ENCODE measurements at places on chromosomes 4 and X.

DNA sequence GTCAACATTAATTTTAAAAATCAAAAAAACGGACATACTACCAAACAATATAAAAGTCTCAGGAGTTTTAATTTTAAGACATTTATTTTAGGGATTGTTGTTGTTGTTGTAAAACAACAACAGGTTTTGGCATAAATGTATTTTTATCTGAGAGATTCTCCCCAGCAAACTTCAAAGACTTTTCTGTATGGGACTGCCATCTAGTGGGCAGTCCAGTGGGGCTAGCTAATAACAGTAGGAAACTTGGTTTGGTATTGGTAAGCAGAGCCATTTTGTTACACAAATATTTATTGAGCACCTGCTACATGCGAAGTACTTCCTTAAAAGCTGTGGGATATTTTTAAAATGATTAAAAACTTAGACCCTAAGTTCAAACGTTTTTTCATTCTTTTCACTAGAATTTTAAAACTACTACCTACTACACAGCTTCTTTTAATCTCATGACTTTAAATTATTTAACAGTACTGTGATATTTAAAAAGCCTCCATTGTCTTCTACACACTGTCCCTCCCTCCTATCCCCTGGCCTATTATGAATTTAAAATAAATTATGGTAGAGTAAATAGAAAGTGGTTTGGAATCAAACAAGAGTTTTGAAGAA is 1028.4 kb upstream of the INTU start:
- peak; percentile 21 for DNase-seq

- DNase-seq, result no peak
These were observed 15.2 kb upstream of the ZIC3 start for GRCh38 chrX:137550665-137551261.

DNA sequence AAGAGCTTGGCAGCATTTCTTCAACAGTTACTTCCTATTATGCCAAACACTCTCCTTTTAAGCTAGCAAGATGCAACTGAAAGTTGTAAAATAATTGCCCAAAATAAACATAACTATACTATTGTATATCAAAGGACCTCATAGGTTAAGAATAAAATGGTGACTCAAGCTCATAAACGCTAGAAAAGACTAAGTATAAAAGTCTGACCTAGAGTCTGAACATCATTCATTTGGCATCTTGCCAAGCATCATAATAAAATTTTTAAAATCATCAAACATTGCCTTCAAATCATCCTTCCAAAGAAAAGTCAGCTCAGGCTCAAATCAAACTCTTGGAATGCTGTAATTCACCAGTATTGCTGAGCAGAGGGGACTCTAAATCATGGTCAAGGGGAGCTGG is 281.2 kb downstream of the QDPR start:
- no peak for DNase-seq

- no peak for DNase-seq
These were observed 220.1 kb downstream of the IQCM start for GRCh38 chr4:149595500-149595899.

GRCh38 chrX:132900633-132901293 is 57.7 kb downstream of the HS6ST2 start:
- no peak for DNase-seq

GRCh38 chr4:137602436-137602835 is 70.1 kb upstream of the PCDH18 start:
- no peak for DNase-seq

- no peak for DNase-seq
These were observed 59.0 kb upstream of the SLIT2 start for GRCh38 chr4:20192736-20193135.

DNA sequence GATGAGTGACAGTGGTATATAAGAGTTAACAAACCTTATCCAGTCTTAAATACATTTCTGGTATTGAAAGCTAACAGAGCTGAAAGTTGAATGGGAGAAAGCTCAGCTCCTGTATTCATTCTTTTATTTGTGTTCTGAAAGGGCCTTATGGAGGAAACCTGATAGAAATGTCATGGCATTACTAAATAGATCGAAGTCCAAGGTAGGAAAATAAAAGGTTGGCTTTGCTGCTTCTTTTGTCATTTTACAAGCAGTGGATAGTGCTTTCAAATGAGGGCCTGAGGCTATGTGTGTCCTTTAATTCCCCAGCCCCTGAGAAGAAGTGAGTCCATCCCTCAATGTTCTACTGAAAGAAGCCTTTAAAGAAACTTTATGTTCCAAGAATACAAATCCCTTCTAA is 974.3 kb upstream of the INTU start:
- DNase-seq, result no peak

GRCh38 chr4:87523307-87523706 is 5.9 kb downstream of the SPARCL1 start:
- no peak for DNase-seq

GRCh38 chrX:68720851-68721250 is 73.4 kb downstream of the STARD8 start:
- DNase-seq, result no peak

GRCh38 chr4:15451181-15451865 is 18.4 kb upstream of the CC2D2A start:
- DNase-seq, result no peak

DNA sequence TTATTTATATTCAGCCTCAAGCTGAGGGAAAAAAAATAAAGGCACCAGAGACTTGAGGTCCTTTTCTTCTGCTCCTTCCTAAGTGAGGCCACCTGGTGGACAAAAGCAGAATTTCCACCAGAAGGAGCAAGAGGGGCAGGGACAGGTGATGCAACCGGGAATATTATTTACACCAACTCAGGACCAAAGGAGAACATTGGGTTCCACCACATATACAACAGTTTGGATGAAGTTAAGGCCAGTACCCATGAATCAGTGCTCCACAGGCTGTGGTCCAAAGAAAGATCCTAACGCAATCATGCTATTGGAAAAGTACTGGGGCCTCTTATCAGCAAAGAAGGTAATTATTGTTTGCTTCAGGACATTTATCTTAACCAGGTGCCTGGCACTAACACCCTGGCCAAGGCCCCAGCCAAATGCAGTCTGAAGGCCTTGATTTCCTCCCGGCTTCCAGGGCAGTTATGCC is 57.4 kb downstream of the TSC22D3 start:
- peak; percentile 37 for DNase-seq

DNA sequence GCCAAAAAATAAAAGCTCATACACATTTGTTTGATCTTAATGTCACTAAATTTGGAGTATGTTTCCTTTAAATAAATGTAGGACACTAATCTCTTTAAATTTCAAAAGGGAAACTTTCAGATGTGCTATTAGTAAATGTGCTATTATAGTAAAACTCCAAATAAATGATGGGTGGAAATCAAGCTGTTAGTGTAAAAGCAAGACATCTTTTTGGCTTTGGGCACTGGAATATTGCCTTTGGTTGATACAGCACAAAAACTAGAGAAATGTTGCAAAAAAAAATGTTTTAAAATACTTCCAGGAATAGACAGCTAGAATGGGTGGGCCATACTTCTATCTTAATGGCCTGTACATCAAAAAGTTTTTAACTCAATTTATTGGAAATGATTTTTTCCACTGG is 151.6 kb downstream of the FBXO8 start:
- no peak for DNase-seq

GRCh38 chr4:96260064-96260682 is 420.3 kb downstream of the PDHA2 start:
- no peak for DNase-seq

DNA sequence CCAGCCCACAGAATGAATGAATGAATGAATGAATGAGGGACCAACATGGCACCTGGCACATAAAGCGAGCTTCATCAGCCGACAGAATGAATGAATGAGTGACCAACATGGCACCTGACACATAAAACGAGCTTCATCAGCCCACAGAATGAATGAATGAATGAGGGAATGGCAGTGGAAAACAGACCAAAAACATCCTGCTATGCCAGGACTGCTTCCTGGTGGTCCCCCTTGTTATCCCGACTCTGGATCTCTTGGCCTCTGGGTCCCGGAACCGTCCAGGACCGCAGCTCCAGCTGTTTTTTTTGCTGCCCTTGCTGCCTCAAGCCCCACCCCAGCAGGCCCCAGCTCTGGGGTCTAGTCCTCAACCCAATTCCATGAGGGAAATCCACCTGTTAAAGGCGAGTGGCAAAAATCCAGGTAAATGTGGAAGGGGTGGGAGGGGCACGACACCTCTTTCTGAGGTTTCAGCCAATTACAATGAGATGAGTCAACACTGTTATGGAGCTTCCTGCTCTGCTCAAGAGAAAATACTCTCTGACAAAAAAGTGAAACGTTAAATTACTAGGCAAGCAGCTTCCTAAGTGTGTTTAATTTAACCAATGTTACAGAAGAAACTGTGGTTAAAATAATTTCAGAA is 72.0 kb upstream of the MTNR1A start:
- no peak for DNase-seq

DNA sequence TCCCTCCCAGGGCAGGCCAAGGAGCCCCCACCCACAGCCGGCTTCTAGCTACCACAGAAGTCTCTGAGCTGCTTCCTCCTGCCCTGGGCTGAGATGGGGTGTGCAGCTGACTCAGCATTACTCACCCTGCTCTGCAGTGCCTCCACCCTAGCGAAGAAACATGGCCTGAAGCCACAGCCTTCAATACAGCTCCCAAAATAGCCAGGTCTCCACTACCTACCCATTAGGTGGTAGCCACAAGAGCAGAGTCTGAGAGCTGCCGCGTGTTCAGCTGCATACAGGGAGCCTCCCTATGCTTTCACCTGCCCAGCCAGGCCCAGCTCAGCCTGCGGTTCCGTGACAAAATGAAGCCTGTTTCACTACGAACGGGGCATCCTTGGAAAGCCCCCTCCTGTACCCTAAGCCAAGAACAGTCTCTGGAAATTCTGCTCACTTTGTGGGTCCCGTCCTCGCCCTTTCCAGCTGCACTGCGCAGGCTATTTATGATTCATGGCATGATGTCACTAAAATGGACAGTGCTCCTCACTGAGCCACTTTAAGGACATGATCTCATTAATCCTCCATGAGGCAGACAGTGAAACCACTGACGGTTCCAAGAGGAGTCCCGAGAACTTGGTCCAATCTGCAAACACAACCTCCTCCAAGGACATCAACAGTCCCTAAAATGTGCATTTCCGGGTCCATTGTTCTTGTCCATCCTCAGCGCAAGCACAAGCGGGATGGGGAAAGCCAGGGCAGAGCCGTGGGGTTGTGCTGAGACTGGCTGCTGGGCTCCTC is 20.2 kb downstream of the WDR1 start:
- peak; percentile 80 for DNase-seq

DNA sequence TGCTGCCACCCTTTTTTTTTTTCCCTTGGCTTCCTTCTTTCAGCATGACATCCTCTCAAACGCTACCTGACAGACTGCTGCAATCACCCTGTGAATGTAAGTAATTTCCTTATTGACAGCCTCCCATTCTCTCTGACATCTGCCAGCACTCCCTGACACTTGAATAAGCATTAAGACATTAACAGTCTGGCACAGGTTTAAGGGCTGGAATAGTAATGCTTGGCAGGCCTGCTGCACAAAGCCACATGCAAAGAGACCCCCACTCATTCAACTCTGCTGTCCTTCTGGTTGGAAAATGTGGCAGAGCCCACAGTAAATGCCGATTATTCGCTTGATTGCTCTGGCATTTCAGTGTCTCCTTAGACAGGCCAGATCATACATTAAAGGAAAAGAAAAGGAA is 28.1 kb upstream of the RASGEF1B start:
- DNase-seq, result no peak

DNA sequence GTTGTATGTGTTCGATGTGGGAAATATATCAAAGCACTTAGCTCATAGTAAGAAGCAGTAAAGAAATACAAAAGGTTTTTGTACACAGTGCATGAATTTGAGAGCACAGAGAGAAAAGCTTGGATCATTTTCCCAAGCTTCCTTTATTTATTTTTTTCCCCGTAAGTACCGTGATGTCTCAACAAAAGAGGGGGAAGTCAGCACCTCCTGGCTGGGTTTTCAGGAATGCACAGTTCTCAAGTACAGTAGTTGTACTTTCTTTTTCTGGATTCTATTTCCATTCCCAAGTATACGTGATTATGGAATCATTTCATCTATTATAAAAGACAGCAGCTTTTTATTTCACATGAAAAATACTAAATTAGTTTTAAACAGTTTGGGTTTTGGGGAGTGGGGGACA is 171.5 kb upstream of the EDNRA start:
- no peak for DNase-seq

GRCh38 chr4:110586131-110586850 is 36.6 kb downstream of the PITX2 start:
- peak; percentile 2 for DNase-seq

DNA sequence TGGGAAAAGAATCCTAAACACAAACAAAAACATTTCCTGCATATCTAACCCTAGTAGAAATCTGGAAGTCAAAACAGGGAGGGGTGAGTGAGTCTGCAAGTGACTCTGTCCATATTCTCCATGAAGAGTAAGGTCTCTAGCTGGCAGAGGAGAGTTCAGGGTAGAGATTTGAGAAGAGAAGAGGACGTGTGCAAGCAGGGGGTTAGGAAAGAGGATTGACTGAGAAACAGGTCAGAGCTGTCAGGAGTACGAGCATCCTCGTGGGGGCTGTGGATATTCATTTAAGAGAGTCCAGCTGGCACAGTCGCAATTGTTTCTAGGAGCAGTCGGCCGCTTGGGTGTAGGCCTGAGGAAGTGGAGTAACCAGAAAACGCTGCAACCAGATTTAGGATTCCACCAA is 27.9 kb downstream of the PROM1 start:
- DNase-seq, result no peak

- no peak for DNase-seq
These were observed 42.6 kb upstream of the TADA2B start for GRCh38 chr4:7000421-7001176.

DNA sequence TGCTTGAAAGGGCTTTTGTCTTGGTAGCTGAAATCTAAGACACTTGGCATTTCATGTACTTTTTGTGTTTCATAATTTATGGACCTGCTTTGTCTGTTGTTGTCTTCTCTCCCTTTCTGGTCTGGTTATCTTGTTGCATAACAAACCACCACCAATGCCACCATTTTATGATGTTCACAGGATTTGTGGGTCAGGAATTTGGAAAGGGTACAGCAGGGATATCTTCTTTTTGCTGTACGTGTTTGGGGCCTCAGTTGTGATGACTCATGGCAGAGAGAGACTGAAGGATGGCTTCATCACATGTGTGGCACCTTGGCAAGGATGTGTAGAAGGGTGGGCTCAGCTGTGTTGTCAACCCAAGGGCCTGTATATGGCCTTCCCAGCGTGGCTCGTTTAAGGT is 35.2 kb downstream of the KDM6A start:
- DNase-seq, result no peak

Measured in AG04450 (cell line).